Cortex of kidney (tissue), 1 donor: ENCODE measurements at places on chromosomes 2 and 18.

DNA sequence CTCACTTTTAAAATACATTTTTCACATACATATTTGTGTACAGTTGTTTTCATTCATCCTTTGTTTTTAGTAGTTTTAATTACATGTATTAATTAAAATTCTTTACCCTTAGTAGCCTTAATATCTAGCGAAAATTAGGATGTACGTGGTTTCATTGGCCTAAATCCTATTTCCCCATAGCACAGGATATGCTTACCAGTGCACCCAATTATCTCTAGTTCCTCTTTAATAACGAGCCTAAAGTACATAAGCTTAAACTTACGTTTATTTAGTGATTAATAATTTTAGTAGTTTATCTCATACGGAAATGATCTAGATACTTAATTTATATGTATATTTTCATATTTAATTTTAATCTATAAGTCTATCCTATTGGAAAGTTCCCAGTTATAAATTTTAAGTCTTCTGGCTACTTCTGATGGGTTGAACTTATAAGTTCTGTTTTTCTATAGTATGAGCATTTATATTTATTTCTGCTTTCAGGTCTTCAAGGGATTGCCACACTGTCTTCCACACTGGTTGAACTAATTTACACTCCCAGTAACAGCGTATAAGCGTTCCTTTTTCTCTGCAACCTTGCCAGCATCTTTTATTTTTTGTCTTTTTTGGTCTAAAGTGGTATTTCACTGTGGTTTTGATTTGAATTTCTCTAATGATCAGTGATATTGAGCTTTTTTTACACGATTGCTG, 21.4 kb upstream of the RUFY4 start:
- DNase-seq = no peak

DNA sequence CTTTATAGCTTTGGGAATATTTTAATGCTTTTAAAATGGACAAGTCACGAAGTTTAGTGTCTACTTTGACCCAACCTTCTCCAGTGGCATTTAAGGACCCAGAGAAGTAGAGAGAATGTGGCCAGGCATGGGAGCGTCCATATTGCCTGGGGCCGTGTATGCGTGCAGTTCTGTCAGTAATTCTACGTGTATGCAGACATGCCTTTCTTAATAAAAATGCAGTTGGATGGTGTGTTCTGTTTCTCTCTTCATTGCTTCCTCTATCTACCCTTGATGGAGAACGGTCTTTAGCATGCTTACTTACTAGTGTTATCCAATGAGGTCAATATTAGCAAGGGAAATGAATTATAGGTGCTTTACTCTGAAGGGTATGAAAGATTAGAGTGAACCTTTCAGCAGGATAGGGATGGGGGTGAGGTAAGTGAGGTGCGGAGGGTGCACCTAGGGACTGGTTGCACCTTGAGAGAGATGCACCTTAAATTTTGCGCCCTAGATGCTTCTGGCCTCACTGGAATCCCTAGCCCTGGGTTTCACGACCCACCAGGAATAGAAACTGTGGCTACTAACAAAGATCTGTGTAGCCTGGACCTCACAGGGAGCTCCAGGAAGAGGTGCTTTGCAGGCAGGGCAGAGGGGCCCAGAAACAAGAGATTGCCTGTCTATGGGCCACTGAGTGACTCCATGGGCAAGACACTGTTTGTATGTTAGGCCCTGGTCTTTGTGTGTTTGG, 194.3 kb downstream of the MYCN start:
- no peak for DNase-seq

DNA sequence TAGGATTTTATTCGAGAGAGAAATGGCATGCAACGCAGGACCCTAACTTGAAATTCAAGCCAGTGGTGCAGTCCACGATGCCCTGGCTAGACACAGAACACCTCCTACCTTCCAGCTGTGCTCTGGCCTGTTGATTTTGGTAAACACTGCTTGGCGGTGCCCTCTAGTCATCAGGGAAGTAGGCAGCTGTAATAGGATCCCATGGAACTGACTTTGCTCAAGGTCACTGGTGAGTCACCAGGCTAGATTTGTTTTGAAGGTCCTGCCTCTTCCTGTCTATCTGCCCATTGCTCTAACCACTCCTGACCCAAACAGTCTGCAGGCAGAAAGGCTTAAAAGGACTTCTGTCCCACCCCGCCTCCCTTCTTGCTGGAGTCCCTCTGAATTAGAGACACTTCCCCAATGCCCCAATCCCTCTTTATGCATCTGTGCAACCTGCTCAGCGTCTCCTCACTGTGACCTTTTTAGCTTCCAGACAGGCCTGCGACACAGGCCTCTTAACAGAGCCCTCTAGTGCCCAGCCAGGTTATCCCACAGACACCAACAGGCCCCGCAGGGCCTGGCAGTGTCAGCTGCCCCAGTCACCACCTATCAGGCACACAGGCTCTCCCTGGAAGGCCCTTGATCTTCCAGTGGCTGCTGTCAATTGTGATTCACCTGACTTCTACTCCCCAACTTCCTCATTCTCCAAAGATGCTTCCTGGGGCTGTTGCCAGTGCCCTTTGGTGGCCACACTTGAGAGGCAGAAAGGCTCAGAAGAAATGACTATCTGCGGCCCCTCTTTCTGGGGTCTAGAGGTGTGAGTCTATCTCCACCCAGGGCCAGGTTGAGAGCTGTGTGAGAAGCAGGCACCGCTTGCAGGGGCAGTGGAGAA, 5.2 kb downstream of the TMEM127 start:
- no peak for DNase-seq

GRCh38 chr18:22951823-22952222, 18.7 kb downstream of the RBBP8 start:
- no peak for DNase-seq

DNA sequence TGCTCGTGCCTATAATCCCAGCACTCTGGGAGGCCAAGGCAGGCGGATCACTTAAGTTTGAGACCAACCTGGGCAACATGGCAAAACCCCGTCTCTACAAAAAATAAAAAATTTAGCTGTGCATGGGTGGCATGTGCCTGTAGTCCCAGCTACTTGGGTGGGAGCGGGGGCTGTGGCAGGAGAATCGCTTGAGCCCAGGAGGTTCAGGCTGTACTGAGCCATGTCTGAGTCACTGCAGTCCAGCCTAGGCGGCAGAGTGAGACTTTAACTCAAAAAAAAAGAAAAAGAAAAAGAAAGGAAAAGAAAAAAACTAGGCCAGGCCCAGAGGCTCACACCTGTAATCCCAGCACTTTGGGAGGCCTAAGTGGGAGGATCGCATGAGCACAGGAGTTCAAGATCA, 30.8 kb downstream of the TWSG1 start:
- DNase-seq = no peak
